Right atrium auricular region (tissue), 2 donors: ENCODE measurements at places on chromosomes 16 and 17. TPM values are rescaled to one million over a fixed set of nuclear protein-coding genes. Genes with fewer than 3 reads are reported as not detected.

GRCh38 chr16:50724306-50724705 lies 17.6 kb upstream of the CYLD start:
- H3K27me3 ChIP-seq: no peaks in the 10 kb centered on the region
- H3K27ac ChIP-seq: no peak overlapping the region
- no peaks in the 10 kb centered on the region for H3K4me1 ChIP-seq
- DNase-seq: no peak
- no peaks in the 10 kb centered on the region for H3K36me3 ChIP-seq

GRCh38 chr17:66964930-66965800 lies 658 bp downstream of the CACNG4 start:
- peak overlapping the region; percentile 23 for H3K4me3 ChIP-seq
- H3K36me3 ChIP-seq: no peaks in the 10 kb centered on the region
- no peak overlapping the region for H3K27ac ChIP-seq
- no peaks in the 10 kb centered on the region for H3K4me1 ChIP-seq

DNA sequence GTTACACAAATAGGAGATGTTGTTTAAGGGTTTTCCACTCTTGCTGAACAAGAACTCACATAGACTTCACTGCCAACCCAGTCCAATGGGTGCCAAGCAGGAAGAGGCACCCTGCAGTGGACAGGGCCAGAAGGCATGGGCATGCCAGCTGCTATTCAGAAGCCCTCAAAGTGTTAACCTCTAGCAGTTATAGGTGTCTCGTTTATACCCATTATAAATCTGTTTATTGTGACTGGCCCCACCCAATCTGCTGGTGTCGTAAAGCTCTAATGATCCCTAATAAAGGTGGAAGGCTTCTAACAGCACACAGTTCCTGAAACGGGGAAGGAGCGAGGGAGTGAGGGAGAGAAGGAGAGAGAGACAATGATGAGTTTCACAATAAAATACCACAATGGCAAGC lies 23.9 kb downstream of the HNF1B start:
- H3K36me3 ChIP-seq: no peaks in the 10 kb centered on the region
- no peak overlapping the region for H3K4me3 ChIP-seq
- H3K4me1 ChIP-seq: peaks cover 12% of the 10 kb centered on the region
- H3K27me3 ChIP-seq: no peaks in the 10 kb centered on the region
- H3K27ac ChIP-seq: no peak overlapping the region

DNA sequence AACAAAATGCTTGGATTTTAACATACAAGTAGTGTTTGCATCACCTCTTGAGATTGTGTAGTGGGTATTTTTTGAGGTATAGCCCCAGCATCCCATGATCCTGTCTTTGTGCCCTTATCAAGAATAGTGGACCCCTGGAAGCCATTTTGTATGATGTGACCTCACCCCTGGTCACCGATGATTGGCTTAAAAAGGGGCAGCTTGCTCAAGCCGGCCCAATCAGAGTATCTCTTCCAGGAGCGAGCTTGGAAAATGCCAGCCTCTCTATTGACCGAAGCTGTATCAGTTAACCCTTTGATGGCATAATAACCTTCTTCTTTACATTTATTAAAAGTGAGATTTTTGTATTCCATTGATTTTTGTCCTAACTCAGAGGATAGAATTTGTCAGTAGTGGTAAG lies 55.5 kb upstream of the FAM20A start:
- no peak overlapping the region for H3K27ac ChIP-seq
- H3K4me3 ChIP-seq: no peak overlapping the region
- no peaks in the 10 kb centered on the region for H3K36me3 ChIP-seq
- DNase-seq: no peak

- peaks cover 19% of the 10 kb centered on the region for H3K4me1 ChIP-seq
- no peaks in the 10 kb centered on the region for H3K27me3 ChIP-seq
- no peak overlapping the region for H3K27ac ChIP-seq
- H3K4me3 ChIP-seq: no peak overlapping the region
Observed at GRCh38 chr17:76674600-76674999, 31.0 kb upstream of the ST6GALNAC1 start.

GRCh38 chr16:88988980-88989811 lies 12.2 kb upstream of the CBFA2T3 start:
- H3K36me3 ChIP-seq: no peaks in the 10 kb centered on the region
- H3K27me3 ChIP-seq: no peaks in the 10 kb centered on the region
- H3K4me3 ChIP-seq: no peak overlapping the region
- no peak overlapping the region for H3K27ac ChIP-seq
- H3K4me1 ChIP-seq: no peaks in the 10 kb centered on the region

DNA sequence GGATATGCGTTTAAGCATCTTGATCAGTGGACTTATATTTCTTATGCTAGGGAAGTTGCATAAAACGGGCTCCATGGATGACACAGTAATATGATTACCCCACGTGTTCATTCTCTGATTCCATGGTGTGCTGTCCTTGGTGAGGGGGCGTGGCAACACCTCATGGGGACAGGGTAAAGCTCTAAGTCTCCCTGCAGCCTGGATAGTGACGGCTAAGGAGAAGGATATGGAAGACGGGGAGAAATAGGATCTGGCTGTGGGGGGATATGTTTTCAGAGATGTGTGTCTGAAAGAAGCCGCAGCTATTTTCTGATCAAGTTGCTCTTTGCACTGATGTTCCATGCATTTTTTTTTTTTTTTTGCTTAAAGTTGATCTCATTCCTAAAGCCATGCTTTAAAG lies 84.3 kb downstream of the MARCHF10 start:
- H3K27me3 ChIP-seq: no peaks in the 10 kb centered on the region
- H3K27ac ChIP-seq: no peak overlapping the region
- DNase-seq: no peak
- H3K4me1 ChIP-seq: no peaks in the 10 kb centered on the region

GRCh38 chr17:15341385-15341849 lies at the start of gene TEKT3:
TEKT3 (minus strand) TSS chr17:15341597; CDS start chr17:15331585, 10,012 bp downstream.
- no peaks in the 10 kb centered on the region for H3K4me1 ChIP-seq
- no peaks in the 10 kb centered on the region for H3K36me3 ChIP-seq
- DNase-seq: peak; percentile 91
- H3K27ac ChIP-seq: no peak within 1 kb of the TSS

GRCh38 chr16:76483307-76483909 lies 206.2 kb downstream of the CNTNAP4 start:
- no peak overlapping the region for H3K27ac ChIP-seq
- no peaks in the 10 kb centered on the region for H3K4me1 ChIP-seq
- no peak for DNase-seq
- H3K4me3 ChIP-seq: no peak overlapping the region

DNA sequence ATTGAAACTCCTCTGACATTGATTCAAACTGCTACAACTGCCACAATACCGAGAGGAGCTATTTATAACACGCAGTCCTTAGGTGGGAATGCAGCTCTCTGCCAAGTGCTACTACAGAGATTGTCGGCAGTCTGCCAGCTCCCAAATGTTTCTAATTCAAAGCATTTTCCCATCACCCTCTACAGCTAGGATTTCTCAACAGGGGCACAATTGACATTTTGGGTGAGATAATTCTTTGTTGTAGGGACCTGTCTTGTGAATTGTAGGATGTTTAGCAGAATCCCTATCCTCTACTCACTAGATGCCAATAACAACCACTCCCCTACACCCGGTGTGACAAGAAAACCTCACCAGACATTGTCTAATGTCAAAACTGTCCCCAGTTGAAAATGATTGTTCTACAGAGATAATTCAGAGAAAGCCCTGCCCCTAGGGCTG lies 7.8 kb upstream of the N4BP1 start:
- DNase-seq: peak; percentile 58
- peak overlapping the region; percentile 48 for H3K27ac ChIP-seq
- no peaks in the 10 kb centered on the region for H3K36me3 ChIP-seq
- no peaks in the 10 kb centered on the region for H3K4me1 ChIP-seq
- no peaks in the 10 kb centered on the region for H3K27me3 ChIP-seq

DNA sequence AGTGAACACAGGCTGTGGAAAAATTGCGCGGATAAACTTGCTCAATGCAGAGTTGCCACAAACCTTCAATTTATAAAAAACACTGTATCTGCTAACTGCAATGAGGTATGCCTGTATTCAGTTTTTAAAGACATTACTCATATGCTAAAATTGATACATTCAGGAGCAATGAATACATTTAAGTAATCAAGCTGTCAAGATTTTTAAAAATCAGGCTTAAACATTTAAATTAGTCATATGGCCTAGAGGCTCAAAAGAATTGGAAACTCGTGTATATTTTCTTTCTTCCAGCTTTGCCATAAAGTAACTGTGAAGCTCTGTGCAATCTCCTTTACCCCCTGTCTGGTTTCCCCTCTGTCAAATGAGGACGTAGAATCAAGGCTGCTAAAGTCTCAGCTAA lies 4.1 kb downstream of the SYNRG start:
- DNase-seq: no peak
- no peaks in the 10 kb centered on the region for H3K27me3 ChIP-seq
- no peaks in the 10 kb centered on the region for H3K4me1 ChIP-seq
- H3K36me3 ChIP-seq: no peaks in the 10 kb centered on the region

- H3K27ac ChIP-seq: no peak overlapping the region
- no peaks in the 10 kb centered on the region for H3K27me3 ChIP-seq
- peaks cover 6% of the 10 kb centered on the region for H3K36me3 ChIP-seq
- H3K4me1 ChIP-seq: peaks cover 3% of the 10 kb centered on the region
- no peak overlapping the region for H3K4me3 ChIP-seq
- DNase-seq: no peak
Observed at GRCh38 chr16:72783716-72784318, 264.1 kb downstream of the ZFHX3 start.

- H3K36me3 ChIP-seq: no peaks in the 10 kb centered on the region
- H3K4me1 ChIP-seq: peaks cover 70% of the 10 kb centered on the region
- H3K4me3 ChIP-seq: no peak overlapping the region
- no peaks in the 10 kb centered on the region for H3K27me3 ChIP-seq
- peak overlapping the region; percentile 83 for H3K27ac ChIP-seq
Observed at GRCh38 chr17:40548982-40549685, 16.1 kb downstream of the CCR7 start.

GRCh38 chr16:28072087-28072486 lies 8.6 kb upstream of the GSG1L start:
- no peak overlapping the region for H3K4me3 ChIP-seq
- DNase-seq: no peak
- no peaks in the 10 kb centered on the region for H3K4me1 ChIP-seq
- H3K27ac ChIP-seq: no peak overlapping the region
- no peaks in the 10 kb centered on the region for H3K36me3 ChIP-seq

- no peak overlapping the region for H3K4me3 ChIP-seq
- no peak for DNase-seq
- H3K27me3 ChIP-seq: no peaks in the 10 kb centered on the region
- no peaks in the 10 kb centered on the region for H3K36me3 ChIP-seq
Observed at GRCh38 chr16:85517563-85518179, 95.5 kb upstream of the GSE1 start.

GRCh38 chr17:78806451-78806850 lies 24.4 kb upstream of the CYTH1 start:
- H3K27ac ChIP-seq: no peak overlapping the region
- peaks cover 89% of the 10 kb centered on the region for H3K36me3 ChIP-seq
- no peak overlapping the region for H3K4me3 ChIP-seq

DNA sequence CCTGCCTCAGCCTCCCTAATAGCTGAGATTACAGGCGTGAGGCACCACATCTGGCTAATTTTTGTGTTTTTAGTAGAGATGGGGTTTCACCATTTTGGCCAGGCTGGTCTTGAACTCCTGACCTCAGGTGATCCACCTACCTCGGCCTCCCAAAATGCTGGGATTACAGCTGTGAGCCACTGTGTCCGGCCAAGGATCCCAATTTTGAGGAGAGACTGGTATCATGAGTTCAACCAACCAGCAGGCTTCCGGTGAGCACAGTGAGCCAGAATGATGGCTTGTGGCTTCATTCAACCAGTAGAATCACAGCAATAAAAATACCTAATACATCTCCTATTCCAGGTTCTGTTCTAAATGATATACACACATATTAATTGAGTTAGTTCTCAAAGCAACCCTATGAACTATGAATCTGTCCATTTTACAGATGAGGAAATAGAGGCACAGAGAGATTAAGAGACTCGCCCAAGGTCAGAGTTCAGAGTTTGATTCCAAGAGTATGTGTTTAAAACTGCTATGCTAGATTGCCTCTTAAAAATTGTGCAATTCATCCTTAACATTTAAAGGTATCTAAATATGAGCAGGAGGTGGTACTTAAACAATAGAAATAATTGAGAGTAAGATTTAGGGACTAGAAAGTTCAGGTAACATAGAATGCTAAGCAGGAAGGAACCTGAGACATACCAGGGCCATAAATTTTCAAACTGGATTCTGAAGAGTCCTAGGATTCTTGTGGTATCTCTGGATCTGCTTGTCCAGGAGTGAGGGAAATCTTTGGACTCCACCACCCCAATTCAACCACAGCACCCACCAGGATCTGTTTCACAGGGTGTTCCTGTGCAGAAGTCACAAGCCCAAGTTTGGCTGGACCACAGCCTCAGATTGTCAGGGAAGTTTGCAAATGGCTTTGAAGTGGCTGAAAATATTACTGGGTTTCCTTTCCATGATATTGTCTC lies 25.1 kb downstream of the CCDC42 start:
- DNase-seq: no peak
- H3K27me3 ChIP-seq: no peaks in the 10 kb centered on the region
- H3K4me3 ChIP-seq: no peak overlapping the region
- H3K4me1 ChIP-seq: no peaks in the 10 kb centered on the region

DNA sequence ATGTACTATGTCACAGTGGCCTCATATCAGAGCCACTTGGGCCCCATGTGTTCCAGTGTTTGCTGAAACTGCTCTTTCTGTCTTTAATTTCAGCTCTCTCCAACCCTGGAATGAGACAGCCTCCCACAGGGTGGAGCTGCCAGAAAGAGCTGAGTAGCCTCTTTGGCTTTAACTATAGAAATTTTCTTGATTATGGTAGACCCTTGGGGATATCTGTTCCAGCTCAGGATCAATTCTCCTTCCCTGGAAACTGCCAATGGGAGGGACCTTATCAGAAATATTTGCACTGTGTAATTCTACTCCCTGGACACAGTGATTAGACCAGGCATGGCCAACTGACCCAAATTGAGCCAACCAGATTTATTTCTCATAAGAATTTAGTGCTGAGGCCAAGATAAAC lies 39.0 kb upstream of the KDM8 start:
- H3K4me3 ChIP-seq: no peak overlapping the region
- H3K27me3 ChIP-seq: no peaks in the 10 kb centered on the region
- H3K4me1 ChIP-seq: no peaks in the 10 kb centered on the region
- no peaks in the 10 kb centered on the region for H3K36me3 ChIP-seq
- no peak for DNase-seq

DNA sequence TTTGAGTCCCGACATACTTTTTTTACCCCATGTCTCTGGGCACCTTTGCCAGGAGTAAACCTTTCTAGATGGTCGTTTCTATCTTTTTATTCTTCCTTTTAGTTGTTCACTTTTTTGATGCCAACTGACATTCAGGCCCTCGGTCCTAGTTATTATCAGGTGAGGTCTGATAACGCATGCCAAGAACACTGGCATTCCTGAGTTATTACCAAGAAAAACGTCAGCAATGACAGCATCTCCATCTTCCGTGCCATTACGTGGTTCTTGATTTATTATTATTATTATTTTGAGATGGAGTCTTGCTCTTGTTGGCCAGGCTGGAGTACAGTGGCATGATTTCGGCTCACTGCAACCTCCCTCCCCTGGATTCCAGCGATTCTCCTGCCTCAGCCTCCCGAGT lies 21.4 kb downstream of the HASPIN start:
- no peaks in the 10 kb centered on the region for H3K27me3 ChIP-seq
- no peak overlapping the region for H3K4me3 ChIP-seq
- H3K27ac ChIP-seq: no peak overlapping the region
- H3K36me3 ChIP-seq: no peaks in the 10 kb centered on the region
- H3K4me1 ChIP-seq: no peaks in the 10 kb centered on the region
- DNase-seq: no peak

- no peaks in the 10 kb centered on the region for H3K4me1 ChIP-seq
- H3K27me3 ChIP-seq: no peaks in the 10 kb centered on the region
- peak; percentile 90 for DNase-seq
- H3K4me3 ChIP-seq: no peak overlapping the region
- no peaks in the 10 kb centered on the region for H3K36me3 ChIP-seq
Observed at GRCh38 chr17:77424585-77425344, 284.0 kb downstream of the SEC14L1 start.

Gene CDH16
- 0.79 TPM for total RNA-seq

Gene NPIPB13
- total RNA-seq: 1.7 TPM

Gene ARMC5
- total RNA-seq: 7.4 TPM

Gene RNF227
- total RNA-seq: 1.6 TPM

Gene CTF1
- total RNA-seq: 6.5 TPM

Gene SLC4A1
- 1.1 TPM for total RNA-seq

Gene PPP1R27
- not detected for total RNA-seq

Gene SUPT4H1
- total RNA-seq: 50.0 TPM
